ENCODE measurements at places on chromosomes 6 and 20.

- DNase-seq = no peak
Observed at GRCh38 chr6:20221421-20221820, 9.2 kb upstream of the MBOAT1 start.

GRCh38 chr6:33192671-33193602 is 670 bp upstream of the COL11A2 start:
- DNase-seq = no peak

- DNase-seq = no peak
Observed at GRCh38 chr6:90249034-90249433, 47.6 kb downstream of the BACH2 start.

DNA sequence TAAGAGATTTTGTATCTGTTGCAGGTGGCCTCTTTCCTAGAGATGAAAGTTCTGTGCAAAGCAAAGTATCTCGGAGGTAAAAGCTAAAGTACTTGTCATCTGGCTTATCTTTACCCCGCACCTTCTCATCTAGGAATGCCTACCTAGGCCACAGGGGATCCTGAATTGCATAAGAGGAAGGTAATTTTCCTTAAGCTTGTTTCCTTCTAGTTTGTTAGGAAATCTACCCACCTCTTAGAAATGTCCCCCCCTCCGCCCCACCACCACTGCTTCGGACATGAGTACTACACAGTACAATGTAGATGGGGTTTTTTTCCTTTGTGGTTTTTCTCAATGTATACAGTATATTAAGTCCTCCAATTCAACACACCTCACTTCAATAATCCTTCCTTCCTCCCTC is 21.5 kb downstream of the FOXC1 start:
- no peak for DNase-seq

- no peak for DNase-seq
Observed at GRCh38 chr6:22421198-22421597, 124.4 kb upstream of the PRL start.

- no peak for DNase-seq
Observed at GRCh38 chr6:55180258-55180657, 5.9 kb downstream of the HCRTR2 start.

DNA sequence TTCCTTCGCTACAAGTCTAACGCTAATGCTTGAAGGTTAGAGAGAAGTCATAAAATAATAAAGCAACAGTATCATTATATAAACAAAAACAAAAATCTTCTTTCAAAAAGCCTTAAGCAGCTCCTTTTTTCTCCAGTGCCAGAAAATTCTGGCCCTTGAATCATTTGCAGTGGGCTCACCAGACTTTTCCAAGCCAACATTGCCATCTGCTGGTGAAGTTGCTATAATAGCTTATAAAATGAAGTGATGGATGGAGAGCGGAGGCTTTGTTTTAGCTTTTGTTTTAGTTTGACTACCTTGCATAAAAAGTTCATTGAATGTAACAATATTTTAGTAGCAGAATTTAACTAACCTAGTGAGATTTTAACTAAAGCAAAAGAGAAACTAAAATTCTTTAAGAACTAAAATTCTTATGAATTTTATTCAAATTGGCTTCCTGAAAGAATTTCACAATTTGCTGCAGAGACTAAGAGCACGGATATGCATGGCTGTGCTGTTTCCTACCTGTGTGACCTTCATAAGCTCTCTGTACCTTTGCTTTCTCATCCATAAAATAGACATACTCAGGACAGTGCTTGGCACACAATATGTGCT is 44.8 kb upstream of the SLC2A12 start:
- DNase-seq = peak; percentile 18

DNA sequence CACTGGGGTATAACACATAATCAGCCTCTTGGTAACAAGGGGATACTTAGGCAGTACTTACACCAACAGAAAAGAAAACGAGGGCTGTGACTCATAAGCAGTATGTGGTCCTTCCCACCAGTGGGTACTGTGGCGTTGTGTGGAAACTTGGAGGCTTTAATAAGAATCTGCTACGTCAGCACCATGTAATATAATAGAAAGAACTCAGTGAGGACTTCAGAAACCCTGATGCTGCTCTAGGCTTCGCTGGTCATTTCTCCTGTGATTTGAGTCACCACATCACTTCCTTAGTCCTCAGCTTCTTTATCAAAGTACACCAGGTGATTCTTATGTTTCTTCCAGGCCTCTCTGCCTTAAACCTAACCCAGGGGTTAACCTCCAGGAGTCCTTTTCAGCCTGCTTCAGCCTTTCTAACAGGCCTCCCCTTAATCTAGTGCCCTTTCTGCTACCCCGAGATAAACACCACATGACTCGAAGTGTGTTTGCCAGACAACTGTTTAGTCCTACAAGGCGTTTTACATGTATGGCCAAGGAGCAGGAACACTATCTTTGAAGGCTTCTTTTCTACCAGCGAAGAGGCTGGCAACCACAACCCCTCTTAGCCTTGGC is 68.5 kb downstream of the FYN start:
- DNase-seq = no peak

- no peak for DNase-seq
Observed at GRCh38 chr6:11120271-11121005, 8.9 kb upstream of the ERVFRD-1 start.

- no peak for DNase-seq
Observed at GRCh38 chr6:122890250-122890649, 101.2 kb downstream of the SMPDL3A start.

DNA sequence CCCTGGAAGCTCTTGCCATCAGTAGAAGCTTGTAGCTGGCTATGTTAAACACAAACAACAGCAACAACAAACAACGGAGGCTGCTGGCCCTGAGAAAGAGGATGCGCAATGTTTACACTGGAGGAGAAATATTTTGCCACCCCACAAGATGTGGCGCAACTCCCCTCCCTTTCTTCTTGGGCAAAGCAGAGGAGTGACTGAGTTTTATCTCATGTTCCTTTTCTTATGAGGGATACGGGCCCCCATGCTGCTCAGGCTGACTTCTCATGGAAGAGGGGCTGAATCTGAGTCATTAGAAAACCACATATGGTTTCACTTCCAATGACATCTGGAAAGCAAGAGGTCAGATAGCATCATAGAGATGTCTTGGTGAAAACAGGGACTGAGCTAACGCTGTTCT is 75.9 kb upstream of the HDDC2 start:
- DNase-seq = no peak

DNA sequence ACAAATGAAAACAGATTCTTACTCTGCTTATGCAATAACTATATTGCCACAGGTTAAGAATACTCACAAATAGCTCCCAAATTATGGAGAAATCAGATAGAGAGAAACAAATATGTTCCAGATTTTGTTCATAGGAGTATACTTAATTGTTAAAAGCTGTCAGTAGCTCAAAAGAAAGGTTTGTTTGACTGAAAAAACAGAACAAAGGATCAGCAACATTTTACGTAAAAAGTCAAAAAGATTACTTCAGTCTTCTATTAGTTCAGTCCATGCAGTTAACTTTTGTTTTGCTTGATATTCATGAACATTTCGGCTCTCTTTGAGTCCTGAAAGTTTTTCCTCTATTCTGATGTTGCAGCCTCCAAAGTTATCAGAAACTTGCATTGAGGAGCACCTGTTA is 13.4 kb upstream of the NANP start:
- no peak for DNase-seq

GRCh38 chr20:18567739-18568091 is 483 bp downstream of the SMIM26 start:
- no peak for DNase-seq

- DNase-seq = no peak
Observed at GRCh38 chr6:131067521-131067920, 4.5 kb upstream of the EPB41L2 start.

DNA sequence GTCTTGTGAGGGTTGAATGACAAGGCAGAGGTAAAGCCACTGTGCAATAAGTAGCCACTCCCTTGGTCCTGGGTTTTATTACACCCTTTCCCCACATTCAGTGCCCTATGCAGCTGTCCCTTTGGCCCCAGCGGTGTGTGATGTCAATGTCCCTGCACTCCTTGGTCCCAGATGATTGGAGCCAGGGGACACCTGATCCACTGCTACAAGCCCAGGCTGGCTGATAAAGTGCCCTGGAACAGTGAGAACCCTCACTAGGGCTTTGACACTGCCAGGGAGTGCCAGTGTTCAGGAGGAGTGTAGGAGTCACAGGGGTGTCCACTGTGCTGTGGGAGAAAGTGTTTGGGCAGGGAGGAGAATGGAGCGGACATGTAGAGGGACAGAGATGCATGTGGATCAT is 30.4 kb downstream of the GABRR1 start:
- DNase-seq = no peak

- DNase-seq = no peak
Observed at GRCh38 chr20:4683261-4683660, 38.4 kb upstream of the PRND start.

- DNase-seq = no peak
Observed at GRCh38 chr6:47111685-47112084, 69.6 kb upstream of the ADGRF1 start.

- DNase-seq = no peak
Observed at GRCh38 chr6:137903274-137903932, 36.3 kb downstream of the TNFAIP3 start.

- no peak for DNase-seq
Observed at GRCh38 chr20:48805286-48805685, 22.5 kb downstream of the PREX1 start.

GRCh38 chr20:56202493-56203077 is 45.9 kb upstream of the MC3R start:
- DNase-seq = no peak

- DNase-seq = no peak
Observed at GRCh38 chr6:7438011-7438410, 48.4 kb downstream of the RIOK1 start.

GRCh38 chr6:144349690-144350527 is 64.8 kb downstream of the UTRN start:
- no peak for DNase-seq

- DNase-seq = no peak
Observed at GRCh38 chr6:15417811-15418210, 171.9 kb downstream of the JARID2 start.

DNA sequence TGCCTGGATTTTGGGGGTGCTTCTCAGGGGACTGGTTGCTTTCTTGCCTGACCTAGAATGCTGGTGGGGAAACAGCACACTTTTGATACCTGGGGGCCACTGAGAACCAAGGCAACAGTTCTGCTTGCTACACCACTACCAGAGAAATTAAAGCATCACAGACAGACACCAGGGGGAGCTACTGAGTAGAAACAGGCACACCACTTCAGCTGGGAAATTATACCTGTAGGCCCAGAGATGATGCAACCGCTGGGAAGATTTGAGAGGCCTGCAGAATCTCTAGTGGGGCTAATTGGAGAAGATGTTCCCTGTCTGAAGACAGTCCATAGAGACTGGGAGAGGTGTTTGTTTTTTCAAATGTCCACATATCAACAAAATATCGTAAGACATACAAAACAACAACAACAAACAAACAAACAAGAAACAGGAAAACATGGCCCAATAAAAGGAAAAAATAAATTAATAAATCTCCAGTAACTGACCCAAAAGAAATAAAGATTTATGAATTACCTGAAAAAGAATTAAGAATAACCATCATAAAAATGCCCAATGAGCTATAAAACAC is 129.4 kb upstream of the RIN2 start:
- peak; percentile 3 for DNase-seq

DNA sequence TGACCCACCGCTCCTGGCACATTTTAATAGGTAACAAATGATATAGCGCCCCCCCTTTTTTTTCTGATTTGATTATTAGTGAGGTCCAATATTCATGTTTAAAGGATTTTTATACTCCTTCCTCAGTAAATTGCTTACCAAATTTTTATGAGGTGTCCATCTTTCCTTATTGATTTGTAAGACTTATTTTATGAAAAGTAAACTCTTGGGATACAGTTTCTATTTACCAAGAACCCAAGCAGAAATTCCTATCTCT is 25.1 kb downstream of the TRIM27 start:
- DNase-seq = no peak

- DNase-seq = no peak
Observed at GRCh38 chr20:35252037-35252461, 25.6 kb downstream of the MMP24 start.

GRCh38 chr20:55947701-55948100 is 57.6 kb downstream of the CBLN4 start:
- DNase-seq = no peak

- DNase-seq = no peak
Observed at GRCh38 chr6:136523196-136523595, 27.0 kb downstream of the MAP7 start.

- DNase-seq = no peak
Observed at GRCh38 chr6:56437171-56437900, 190.0 kb upstream of the COL21A1 start.

- no peak for DNase-seq
Observed at GRCh38 chr6:20416567-20417345, 15.1 kb downstream of the E2F3 start.

GRCh38 chr6:39059496-39060310 is 11.1 kb downstream of the GLP1R start:
- DNase-seq = no peak

GRCh38 chr6:36728289-36729160 is 30.9 kb downstream of the RAB44 start:
- DNase-seq = no peak

DNA sequence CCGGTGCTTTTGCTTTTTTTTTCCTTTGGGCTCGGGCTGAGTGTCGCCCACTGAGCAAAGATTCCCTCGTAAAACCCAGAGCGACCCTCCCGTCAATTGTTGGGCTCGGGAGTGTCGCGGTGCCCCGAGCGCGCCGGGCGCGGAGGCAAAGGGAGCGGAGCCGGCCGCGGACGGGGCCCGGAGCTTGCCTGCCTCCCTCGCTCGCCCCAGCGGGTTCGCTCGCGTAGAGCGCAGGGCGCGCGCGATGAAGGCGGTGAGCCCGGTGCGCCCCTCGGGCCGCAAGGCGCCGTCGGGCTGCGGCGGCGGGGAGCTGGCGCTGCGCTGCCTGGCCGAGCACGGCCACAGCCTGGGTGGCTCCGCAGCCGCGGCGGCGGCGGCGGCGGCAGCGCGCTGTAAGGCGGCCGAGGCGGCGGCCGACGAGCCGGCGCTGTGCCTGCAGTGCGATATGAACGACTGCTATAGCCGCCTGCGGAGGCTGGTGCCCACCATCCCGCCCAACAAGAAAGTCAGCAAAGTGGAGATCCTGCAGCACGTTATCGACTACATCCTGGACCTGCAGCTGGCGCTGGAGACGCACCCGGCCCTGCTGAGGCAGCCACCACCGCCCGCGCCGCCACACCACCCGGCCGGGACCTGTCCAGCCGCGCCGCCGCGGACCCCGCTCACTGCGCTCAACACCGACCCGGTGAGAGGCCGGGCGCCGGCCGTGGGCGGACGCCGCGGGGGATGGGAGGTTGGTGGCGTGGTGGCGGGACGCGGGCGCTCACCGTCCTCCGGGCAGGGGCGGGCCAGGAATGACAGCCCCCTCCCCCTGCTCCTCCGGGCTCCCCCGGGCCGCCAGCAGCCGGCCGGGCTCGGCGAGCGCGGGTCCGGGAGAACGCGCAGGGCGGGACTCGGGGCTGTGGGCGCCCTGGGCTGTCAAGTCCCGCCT is 606 bp downstream of the ID4 start:
- no peak for DNase-seq

DNA sequence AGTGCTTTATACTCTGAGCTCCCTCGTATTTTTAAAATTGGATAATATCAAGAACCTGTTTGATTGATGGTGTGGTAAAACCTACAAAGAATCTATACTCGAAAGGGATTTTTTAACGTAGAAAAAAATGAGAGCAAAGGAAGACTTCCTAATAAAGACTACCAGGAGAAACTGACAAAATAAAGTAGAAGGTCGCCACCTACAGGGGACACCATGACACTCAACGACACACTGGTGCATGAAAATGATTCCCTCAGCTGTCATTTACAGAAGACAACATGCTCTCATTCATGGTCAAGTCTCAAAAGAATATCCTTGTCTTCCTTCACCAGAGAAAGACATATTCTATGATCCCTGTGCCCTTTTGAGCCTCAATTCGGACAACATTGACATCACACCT is 10.1 kb upstream of the NHSL1 start:
- no peak for DNase-seq
